H9 (cell line): ENCODE measurements at places on chromosomes 2 and 18. TPM values are rescaled to one million over a fixed set of nuclear protein-coding genes. Genes with fewer than 3 reads are reported as not detected.

DNA sequence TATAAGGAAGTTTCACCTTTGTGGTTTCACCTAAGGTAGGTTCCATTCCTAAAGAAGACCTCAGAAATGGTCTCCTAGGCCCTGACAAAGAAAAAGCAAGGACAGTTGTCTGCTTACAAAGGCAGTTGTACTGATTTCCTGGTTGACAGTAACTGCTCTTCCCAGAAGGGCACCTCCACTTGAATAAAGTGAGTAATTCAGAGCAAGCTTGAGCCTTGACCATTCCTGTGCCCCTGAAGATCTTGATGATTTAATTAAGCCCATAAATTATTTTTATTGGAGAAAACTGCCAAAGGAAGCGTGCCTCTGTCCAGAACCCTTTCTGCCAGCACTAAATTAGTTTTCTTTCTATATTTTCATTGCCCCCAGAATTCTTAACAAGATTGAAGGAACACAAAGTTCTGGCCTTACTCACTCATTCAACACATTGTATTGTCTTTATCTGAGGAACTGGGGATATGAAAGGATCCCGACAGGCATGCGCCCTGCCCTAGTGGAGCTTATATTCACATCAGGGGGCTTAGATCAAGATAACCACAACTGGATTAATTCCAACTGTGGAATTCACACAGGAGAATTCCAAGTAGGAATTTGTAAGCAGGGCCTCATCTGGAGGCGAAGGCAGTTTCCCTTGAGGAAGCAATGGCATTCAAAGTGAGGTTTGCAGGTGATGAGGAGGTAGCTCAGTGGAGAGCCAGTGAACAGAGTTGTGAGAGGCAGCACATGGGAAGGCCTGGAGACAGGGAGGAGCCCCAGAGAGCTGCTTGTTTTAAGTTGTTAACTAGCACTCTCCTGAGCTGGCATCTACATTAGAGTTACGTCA, 21.2 kb downstream of the PTRHD1 start:
- DNase-seq: no peak
- peaks cover 5% of the 10 kb centered on the region for H3K36me3 ChIP-seq
- H3K4me3 ChIP-seq: no peak overlapping the region
- no peaks in the 10 kb centered on the region for H3K4me1 ChIP-seq

DNA sequence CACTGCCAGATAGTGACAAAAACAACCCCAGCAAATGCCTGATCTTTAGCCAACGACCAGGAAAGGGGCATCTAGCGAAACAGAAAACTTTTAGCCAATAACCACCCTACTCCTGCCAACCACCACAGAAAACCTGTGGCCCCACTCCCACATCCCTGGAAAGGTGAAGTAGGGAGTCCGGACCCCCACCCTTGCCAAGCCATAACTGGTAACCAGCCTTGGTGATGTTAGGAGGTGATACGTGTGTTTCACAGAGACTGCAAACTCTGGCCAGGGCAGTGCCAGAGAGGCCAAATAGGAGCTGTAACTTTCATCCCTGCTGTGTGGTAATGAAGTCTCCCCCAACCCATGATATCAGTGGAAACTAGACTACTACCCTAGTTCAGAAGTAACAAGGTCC, 27.6 kb downstream of the SCTR start:
- H3K27me3 ChIP-seq: no peaks in the 10 kb centered on the region
- H3K36me3 ChIP-seq: peaks cover 10% of the 10 kb centered on the region; the same call in 1 of the 3 replicates
- no peak overlapping the region for H3K27ac ChIP-seq
- H3K4me1 ChIP-seq: peaks cover 5% of the 10 kb centered on the region

DNA sequence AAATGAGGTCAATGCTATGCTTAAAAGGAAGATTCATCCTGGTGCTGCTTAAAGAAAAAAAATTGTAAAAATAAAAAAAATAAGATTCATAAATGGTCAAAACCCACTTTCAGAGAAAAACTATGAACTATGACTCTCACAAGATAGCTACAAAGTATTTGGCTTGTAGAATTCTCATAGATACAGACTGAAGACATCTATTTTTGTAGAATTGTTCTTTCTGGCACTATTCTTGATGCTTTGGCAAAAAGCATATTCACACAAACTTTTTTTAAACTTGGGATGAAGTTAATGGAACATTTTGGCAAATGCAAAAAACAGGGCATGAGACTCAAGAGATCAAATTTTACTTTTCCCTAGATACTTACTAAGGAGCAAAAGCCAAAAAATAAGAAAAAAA, 12.5 kb upstream of the ANKRD29 start:
- no peak for DNase-seq
- no peak overlapping the region for H3K27ac ChIP-seq
- H3K4me1 ChIP-seq: no peaks in the 10 kb centered on the region
- H3K4me3 ChIP-seq: no peak overlapping the region

Gene EN1
- total RNA-seq: not detected in 2 replicates

DNA sequence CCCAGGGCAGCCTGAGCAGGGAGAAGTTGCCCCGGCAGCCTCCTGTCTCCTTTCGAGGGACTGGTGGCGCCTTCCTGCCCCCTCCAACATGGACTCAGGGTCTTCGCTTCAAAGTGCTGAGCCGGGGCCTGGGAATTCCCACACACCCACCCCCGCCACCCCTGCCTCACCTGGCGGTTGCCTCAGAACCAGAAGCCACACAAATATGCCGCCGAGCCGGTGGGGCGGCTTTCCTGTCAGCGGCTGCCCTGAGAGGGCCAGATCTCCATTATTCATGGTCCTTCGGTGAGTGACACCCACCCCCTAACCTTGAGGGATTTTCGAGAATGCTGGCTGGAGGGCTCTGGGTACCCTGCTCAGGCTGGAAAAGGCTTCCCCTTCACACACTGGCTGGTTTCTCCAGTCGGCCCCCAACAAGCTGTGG, 71.7 kb downstream of the SMAD7 start:
- H3K27me3 ChIP-seq: no peaks in the 10 kb centered on the region
- no peaks in the 10 kb centered on the region for H3K36me3 ChIP-seq
- H3K27ac ChIP-seq: no peak overlapping the region

Gene ST3GAL5
- total RNA-seq: 3.3 and 3.9 TPM in 2 replicates

Gene ERICH2
- total RNA-seq: 0.66 and 1.2 TPM in 2 replicates

Gene ATP6V1B1
- not detected in 2 replicates for total RNA-seq

DNA sequence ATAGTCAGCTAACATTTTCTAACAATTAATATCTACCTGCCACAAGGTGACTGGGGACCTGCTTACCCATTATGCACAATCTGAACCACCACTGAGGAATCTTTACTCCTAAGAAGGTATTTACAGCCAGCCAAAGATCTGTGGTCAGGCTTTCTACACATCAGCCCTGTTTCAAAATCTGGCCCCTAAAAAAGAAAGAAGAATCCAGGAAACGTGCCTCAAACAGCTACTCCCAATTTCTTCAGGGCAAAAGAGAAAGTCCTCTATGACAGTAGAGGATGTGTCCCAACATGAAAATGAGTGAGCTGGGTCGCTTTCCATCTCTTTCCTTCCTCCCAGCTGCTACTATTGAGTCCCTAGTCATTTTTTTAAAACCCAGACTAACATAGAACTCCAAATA, 79.5 kb downstream of the EPB41L3 start:
- H3K27me3 ChIP-seq: no peaks in the 10 kb centered on the region
- no peaks in the 10 kb centered on the region for H3K36me3 ChIP-seq
- H3K27ac ChIP-seq: no peak overlapping the region
- no peak for DNase-seq
- H3K4me1 ChIP-seq: no peaks in the 10 kb centered on the region
- no peak overlapping the region for H3K4me3 ChIP-seq

DNA sequence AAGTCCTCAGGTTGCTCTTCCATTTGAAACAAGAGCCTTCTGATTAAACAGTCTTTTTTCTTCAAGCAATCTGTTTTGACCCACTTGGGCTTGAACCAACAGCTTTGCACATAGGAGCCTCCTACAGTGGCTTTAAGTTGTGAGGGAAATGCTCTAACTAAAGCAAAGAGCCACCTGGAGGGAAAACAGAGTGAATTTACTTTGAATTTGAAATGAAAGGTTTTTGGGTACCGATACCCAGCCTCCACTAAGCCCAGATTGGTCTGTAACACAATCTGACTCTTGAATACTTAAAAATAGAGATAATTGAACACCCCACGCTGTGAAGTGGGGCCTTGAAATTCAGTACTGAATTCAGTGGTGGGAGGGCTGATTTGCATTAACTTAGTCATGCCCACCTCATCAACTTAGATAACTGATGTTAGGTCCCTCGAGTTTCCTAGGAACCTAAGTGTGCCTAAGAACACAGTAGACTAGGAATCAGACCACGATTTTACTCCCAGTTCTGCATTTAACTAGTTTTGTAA, 56.3 kb upstream of the ACVR1C start:
- H3K4me1 ChIP-seq: no peaks in the 10 kb centered on the region
- DNase-seq: no peak
- no peak overlapping the region for H3K27ac ChIP-seq
- no peaks in the 10 kb centered on the region for H3K36me3 ChIP-seq
- H3K27me3 ChIP-seq: peaks cover 38% of the 10 kb centered on the region

DNA sequence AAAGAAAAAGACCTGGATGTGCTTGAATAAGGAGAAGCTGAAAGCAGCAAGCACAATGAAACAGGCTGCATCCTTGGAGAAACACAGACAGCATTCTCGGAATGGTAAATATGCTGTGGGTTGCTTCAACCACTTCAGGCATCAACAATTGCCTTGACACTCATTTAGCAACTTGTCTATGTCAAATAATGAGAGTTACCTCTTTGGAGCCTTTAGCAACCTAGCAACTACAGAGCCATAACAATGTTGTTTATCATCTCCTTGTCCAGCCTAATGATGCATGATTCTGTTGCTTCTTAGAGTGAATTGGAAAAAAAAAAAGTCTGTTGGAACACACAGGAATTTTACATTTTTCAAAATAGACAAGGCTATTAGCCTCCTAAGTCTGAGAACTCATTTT, 410.6 kb downstream of the PIK3C3 start:
- H3K36me3 ChIP-seq: no peaks in the 10 kb centered on the region
- H3K4me1 ChIP-seq: no peaks in the 10 kb centered on the region
- no peak overlapping the region for H3K27ac ChIP-seq
- no peaks in the 10 kb centered on the region for H3K27me3 ChIP-seq

DNA sequence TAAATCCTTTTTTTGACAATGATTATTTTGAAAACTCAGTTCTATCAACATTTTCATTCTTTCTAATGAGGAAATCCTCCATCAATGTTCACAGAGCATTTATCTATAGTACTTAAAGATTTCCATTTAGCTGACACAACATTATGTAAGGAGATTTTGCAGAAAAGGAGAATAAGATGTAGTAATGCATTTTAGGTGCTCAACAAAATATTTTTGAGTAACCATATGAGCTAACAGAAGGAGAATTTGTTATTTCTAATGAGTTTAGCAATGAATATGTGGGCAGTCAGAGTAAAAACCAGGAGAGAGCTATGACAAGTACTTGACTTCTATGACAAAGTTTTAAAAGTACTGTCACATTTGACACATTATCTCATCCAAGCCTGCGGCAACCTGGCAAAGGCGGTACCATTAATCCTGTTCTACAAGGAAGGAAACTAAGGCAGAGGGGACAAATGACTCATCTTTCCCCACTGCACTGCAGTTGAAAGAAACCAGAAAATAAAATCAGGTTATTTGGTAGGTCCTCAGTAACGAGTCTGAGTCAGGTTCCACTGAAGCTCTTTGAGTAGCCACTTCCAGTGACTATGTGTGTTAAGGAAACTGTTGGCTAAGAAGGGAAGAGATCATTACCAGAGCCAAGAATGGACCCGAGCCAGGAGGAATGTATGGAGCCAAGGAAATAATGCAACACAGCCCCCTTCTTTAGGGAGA, 134.1 kb upstream of the ITGB6 start:
- H3K27ac ChIP-seq: no peak overlapping the region
- no peak for DNase-seq
- H3K27me3 ChIP-seq: no peaks in the 10 kb centered on the region
- no peaks in the 10 kb centered on the region for H3K36me3 ChIP-seq
- H3K4me1 ChIP-seq: peaks cover 4% of the 10 kb centered on the region; the same call in 1 of the 2 replicates

- H3K27ac ChIP-seq: no peak overlapping the region
- H3K4me3 ChIP-seq: no peak overlapping the region
- H3K27me3 ChIP-seq: peaks cover 21% of the 10 kb centered on the region; the same call in 1 of the 2 replicates
- DNase-seq: no peak
- H3K4me1 ChIP-seq: no peaks in the 10 kb centered on the region
Observed at GRCh38 chr2:64992990-64993389, 3.8 kb downstream of the SLC1A4 start.

DNA sequence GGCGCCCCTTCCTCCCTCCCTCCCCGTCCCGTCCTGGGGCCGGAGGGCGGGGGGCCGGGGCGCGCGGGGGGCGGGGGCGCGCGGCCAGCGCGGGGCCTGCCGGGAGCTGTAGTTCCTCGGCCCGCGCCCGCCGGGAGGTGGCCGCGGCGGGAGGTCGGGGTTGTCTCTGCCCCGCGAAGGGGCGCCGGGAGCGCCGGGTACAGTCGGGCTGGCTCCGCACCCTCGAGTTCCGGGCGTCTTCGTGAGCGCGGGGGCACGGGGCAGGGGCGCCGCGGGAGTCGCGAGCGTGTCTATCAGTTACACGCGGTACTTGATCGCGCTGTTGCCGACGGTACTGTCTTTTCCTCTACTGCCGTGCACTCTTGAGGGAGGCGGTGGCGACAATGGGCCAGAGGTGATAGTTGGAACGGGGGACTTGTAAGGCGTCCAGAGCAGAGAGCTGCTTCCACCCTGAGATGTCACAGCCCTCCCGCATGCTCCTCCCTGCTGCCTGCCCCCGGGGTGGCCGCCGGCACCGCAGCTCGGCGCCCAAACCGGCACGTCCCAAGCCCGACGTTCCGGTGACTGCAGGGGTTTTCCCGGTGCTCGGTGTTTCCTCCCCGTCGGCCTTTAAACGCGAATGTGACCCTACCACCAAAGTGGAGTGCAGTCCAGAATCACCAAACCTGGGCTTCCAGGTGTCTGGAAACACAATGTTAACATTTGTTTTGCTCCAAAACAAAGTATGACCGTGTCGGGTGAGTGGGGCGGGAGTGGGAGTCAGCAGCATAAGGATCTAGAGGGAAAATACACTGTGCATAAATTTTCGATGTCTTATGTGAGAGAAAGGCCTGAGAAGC, at the start of gene PRKD3:
PRKD3 (minus strand) TSS at position 48 of the 839 bp plus-strand sequence. CDS start 8,309 bp downstream, outside the sequence.
- no peaks in the 10 kb centered on the region for H3K4me1 ChIP-seq
- no peak within 1 kb of the TSS for H3K27ac ChIP-seq
- no peaks in the 10 kb centered on the region for H3K27me3 ChIP-seq

DNA sequence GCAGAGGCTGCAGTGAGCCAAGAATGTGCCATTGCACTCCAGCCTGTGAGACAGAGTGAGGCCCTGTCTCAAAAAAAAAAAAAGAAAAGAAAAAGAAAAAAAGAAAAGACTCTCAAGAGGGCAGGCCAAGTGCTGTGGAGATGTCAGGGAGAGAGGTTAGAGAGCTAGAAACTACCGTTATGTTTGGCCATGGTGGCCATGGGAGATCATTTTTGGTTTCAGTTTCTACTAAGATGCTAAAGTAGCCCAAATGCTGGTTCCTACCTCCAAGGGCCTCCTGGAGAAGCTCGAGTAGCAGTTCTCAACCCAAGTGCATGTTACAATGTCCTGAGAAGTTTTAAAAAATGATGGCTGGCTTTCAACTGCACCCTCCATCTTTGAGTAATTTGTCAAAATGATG, 47.4 kb upstream of the TCF4 start:
- H3K4me3 ChIP-seq: no peak overlapping the region
- no peak for DNase-seq
- no peak overlapping the region for H3K27ac ChIP-seq
- no peaks in the 10 kb centered on the region for H3K27me3 ChIP-seq
- no peaks in the 10 kb centered on the region for H3K4me1 ChIP-seq
- H3K36me3 ChIP-seq: no peaks in the 10 kb centered on the region

Gene SERPINB7
- not detected in 2 replicates for total RNA-seq

Gene ZNF516
- total RNA-seq: 22.6 and 22.7 TPM in 2 replicates

Gene PROKR1
- 1.5 TPM in 2 replicates for total RNA-seq

GRCh38 chr2:112096098-112096497, 41.0 kb downstream of the TMEM87B start:
- no peaks in the 10 kb centered on the region for H3K27me3 ChIP-seq
- peaks cover 10% of the 10 kb centered on the region for H3K36me3 ChIP-seq
- DNase-seq: no peak
- no peak overlapping the region for H3K27ac ChIP-seq

Gene SAG
- total RNA-seq: not detected in 2 replicates

Gene IHH
- 0.11 TPM in 1 of 2 replicates, not detected in the other for total RNA-seq
